Vagina (tissue), 2 donors: ENCODE measurements at places on chromosomes 16 and 17.

DNA sequence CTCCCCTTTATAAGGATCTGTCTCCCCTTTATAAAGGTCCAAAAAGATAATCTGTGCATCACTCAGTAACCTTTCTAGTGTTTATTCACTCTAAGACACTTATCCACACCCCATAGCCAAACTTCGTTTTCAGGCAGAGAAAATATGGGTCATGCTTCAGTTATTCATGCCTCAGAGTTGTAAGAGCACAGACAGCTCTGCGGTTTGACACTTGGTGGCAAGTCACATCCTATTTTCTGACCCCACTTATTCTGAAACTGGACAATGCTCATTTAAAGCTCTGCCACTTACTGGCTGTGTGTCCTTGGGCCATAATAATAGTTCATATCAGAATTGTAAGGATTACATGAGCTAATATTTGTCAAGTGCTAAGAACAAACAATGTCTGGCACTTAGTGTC, 2.0 kb upstream of the KRTAP2-1 start:
- DNase-seq: no peak

GRCh38 chr17:82314727-82315605, 2.4 kb downstream of the CD7 start:
- no peak for DNase-seq

GRCh38 chr16:49526860-49527365, 153.3 kb downstream of the C16orf78 start:
- no peak for DNase-seq

DNA sequence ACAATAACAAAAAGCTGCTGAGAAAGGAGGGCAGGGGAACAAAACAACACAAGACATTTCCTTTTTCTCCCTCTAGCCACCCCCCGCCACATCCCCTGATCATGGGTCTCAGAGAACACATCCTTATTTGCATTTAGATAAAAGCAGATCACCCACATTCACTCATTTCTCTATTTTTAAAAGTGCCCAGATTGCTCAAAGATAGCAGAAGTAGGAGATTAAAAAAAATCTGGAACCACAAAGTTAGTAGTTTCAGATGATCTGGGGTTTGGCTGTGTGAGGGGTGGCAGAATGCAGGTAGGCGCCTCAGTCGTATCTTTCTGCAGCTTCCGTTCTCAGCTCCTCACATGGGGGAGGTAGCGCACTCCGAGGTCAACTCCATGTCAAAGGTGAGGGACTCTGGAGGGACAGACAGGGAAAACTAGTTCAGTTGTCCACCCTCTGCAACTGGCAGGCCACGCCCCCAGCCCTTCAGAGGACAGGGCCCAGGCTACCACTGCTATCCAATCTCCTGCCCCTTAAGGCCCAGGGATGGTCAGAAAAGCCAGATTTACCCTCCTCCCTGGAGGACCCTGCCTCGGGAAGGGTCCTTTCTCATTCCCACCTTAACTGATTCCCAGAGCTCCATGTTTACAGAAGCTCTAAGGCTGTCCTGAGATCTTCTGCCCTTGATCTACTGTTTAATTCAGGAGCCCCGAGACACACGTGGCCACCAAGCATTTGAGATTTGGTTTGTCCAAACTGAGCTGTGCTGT, 27.3 kb downstream of the STAT5A start:
- DNase-seq: no peak

DNA sequence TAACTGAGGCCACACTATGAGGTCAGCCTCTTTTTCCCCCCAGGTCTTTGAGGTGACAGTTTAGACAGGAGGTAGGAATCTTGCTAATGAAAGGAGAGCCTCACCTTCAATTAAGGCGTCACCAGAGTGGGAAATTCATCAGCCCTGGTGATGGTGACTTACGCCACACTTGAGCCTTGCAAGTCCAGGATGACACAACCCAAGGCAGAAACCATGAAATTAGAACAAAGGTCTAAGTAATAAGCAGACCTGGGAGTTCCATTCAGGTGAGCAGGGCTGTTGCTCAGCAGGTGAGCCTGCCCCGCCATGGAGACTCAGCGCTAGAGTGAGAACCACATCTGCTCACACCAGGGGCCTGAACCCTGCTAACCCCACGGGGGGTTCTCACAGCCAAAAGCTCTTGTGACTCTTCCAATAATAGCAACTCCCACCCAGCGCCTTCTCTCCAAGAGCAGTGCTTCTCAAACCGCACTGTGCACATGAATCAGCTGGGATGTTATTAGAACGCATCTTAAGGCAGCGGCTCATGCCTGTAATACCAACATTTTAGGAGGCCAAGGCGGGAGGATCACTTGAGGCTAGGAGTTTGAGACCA, 28.7 kb upstream of the KIFC3 start:
- no peak for DNase-seq

DNA sequence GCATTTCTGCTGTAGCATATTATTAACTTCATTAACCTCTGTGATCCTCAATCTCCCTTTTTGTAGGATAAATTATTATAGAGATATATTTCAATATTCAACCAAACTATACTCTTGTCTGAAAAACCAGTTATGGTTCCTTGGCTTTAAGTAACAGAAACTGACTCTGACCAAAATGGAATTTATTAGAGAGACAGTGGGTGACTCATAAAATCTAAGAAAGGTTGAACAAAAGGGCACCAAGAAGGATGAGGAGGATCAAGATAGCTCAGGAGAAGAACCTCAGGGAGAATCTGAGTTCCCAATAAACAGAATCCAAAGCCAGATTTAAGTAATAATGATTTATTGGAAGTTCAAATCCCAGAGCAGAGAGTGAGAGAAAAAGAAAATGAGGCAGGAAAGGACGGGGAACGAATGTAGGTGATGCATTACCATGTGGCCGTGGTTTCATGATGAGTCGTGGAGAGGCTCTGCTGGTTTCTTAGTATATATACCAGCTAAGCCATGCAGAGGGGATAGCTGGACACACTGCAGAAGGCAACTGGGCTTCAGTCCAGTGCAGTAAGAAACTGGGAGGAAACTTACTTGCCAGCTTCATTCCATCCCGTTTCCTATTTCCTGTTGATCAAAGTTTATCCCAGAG, 151.5 kb upstream of the GOT2 start:
- DNase-seq: no peak

DNA sequence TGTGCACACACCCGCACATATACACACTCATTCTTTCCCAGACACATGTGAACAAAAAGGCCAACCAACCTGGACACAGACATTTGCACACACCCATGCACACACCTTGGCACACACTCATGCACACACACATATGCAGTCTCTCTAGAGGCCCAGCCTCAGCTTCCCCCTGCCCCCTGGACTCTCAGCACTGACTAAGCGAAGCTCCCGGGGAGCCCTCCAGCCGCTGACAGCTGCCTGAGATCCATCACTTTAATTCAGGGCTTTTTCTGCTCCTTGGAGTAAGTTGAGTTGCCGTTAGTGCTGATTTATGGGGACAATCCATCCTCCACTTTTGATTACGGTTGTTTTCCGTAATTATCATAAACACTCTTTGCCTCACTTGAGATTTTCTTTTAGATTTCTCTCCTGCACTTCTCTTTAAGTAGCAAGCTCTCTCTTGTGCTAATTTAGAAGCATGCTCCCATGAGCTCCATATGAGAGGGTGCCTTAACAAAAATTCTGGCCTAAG, 158.6 kb upstream of the CDC42EP4 start:
- no peak for DNase-seq

GRCh38 chr17:16915752-16916556, 56.0 kb downstream of the TNFRSF13B start:
- DNase-seq: peak; percentile 58

GRCh38 chr17:60091908-60092331, 13.2 kb upstream of the HEATR6 start:
- no peak for DNase-seq

DNA sequence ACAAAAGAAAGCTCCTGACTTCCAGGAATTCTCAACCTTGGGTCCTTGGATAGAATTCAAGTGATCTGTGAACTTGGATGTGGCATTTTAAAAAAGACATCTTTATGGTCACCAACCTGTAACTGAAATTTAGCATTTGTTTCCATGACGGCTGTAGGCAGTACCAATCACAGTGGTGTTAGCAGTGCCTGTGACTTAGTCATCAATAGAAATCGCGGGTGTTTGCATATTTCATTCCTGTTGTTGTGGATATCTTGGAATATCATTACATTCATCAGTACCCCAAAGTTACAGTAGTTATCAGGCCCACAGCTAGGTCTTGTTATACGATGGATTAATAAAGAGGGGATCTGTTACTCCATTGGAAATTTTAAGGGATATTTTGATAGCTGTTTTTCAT, 81.6 kb downstream of the CMIP start:
- no peak for DNase-seq

DNA sequence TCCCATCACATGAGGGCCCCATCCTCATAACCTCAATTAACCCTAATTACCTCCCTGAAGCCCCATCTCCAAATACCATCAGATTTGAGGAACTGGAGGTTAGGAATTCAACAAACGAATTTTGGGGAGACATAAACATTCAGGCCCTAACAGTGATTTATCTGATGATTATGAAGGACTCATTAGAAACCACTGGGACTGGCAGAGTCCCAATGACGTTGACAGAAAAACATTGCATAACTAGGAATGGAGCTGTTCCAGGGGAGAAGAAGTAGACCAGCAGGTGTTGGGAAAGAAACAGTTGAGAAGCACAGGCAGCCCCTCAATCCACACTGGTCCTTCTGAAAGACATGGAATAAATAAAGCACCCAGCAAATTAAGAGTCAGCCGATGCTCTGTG, 282.0 kb downstream of the MAP2K4 start:
- no peak for DNase-seq

DNA sequence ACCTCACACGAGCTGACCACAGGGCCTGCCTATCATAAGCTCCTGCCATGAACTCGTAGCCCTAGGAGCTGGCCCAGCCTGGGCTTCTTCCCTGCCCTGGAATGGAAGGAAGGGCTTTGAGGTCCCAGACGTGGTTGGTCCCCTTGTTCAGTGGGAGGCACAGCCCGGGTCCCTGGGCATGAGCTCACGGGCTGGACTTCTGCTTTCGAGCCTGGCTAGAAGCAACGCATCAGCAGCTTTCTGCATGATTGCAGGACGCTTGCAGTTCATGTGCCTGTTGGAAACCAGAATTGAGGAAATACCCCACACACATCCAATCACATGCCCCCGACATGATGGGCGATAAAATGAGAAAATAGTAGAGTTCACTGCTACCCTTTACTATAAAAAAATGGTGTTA, 293.3 kb downstream of the MAF start:
- no peak for DNase-seq

DNA sequence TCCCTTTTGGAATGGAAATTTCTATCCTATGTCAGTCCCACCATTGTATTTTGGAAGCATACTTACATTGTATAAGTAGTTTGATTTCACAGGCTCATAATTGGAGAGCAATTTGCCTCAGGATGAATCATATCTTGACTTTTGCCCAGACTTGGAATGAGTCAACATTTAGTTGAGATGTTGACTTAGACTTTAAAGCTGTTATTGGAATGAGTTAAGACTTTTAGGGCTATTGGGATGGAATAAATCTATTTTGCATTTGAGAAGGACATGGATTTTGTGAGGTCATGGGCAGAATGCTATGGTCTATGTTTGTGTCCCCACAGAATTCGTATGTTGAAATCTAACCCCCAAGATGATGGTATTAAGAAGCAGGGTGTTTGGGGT, 12.2 kb upstream of the ZNF594 start:
- no peak for DNase-seq

DNA sequence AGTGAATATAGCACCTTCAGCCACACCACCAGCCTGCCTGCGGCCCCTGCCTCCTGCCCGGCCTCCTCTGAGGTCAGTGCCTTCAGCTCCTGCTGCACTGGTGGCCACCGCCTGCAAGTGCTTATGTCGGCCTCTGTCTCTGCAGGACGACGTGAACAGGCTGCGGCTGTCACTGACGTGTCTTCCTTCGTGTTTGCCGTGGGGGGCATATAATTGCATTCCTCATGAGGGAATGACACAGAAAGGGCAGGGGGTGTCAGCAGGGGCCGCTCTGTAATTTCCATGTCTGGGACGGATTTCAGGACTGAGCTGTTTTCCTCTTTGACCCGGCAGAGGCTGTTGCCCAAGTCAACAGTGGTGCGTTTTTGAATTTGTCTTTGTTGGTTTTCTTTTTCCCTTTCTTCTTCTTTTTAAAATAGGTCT, 28.5 kb downstream of the CMIP start:
- no peak for DNase-seq

GRCh38 chr16:70375636-70376611, 29.2 kb downstream of the DDX19A start:
- DNase-seq: no peak

DNA sequence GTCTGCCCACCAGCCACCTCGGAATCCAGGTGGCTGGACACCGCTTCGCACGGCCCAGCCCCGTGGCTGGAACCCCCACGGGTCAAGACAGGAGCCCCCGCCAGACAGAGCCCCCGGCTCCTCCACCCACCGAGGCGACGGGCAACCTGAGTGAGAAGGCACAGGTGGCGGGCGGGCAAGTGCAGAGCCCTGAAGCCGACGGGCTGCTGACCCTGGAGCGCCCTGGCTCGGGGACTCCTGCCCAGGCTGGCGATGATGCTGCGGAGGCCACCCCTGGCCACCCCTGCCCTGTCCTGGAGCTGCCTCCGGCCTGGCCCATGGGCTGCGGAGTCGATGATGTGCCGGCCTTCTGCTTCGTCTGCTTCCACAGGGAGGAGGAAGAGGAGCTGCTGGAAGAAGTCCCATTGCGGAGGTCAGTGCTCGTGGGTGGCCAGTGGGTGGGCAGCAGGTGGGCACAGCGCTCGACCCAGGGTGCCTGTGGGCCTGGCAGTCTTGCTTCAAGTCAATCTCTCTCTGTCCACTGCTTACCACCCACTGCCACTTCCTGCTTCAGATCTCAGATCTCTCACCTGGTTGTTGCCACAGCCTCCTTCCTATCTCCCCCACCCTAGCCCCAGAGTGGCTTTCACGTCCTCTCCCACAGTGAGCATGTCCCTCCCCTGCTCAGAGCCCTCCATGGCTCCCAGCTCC, 33.1 kb upstream of the SBK1 start:
- no peak for DNase-seq

DNA sequence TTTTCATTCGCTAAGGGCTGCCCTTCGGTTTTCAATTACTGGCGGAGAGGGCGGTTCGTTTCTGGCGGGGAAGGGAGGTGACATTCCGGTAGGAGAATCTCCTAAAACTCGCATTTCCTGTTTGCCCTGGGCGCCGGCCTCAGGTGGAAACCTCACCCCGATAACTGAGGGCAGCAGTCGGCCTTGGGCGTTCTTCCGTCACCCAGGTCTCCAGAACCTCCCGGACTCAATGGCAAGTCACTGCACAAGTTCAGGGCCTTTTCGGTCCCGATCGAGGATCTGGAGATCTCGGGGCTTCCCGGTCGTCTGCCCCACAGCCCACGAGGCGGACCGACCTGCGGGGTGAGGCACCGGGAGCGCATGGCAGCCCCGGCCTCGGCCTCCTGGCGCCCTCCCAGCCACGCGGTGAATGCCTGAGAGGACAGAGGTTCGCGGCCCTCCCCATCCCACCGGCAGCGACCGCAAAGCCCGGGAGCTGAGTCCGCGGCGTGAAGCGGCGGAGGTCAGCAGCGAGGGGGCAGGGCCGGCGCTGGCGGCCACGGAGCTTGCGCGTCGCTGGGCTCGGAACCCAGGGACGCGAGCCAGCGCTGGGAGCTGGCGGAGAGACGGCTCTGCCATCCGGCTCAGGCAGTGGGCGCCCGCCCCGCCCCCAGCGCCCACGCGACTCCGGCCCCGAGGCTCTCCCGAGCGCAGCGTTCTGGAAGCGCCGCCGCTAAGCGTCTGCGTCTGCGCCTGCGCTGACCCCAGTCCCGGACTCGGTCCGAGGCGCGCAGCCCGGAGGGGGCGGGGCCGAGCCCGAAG, 58.4 kb downstream of the SRL start:
- peak; percentile 90 for DNase-seq

- DNase-seq: no peak
These were observed 92.0 kb downstream of the ABCA8 start for GRCh38 chr17:68863091-68863652.
